Mucosa of descending colon (tissue), 3 donors: ENCODE measurements at places on chromosomes 5 and 9. TPM values are rescaled to one million over a fixed set of nuclear protein-coding genes. Genes with fewer than 3 reads are reported as not detected.

DNA sequence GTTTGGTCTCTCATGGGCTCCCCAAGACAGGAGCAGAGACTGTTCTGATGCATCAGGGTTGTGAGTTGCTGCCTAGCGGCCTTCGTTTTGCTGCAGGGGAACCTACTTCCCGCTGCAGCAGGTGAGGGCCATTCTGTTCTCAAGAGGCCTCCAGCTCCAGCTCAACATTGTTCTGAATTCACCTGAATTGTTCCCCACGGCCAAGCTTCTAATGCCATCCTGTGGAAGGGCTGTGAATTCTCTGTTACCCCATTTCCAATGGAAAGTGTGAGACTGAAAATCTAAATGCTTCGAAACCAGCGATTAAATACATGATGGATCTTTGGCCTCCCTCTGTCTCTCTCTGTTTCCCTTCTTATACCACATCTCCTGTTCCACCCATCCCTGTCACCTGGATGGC, 349.1 kb upstream of the DAP start:
- no peak for DNase-seq

DNA sequence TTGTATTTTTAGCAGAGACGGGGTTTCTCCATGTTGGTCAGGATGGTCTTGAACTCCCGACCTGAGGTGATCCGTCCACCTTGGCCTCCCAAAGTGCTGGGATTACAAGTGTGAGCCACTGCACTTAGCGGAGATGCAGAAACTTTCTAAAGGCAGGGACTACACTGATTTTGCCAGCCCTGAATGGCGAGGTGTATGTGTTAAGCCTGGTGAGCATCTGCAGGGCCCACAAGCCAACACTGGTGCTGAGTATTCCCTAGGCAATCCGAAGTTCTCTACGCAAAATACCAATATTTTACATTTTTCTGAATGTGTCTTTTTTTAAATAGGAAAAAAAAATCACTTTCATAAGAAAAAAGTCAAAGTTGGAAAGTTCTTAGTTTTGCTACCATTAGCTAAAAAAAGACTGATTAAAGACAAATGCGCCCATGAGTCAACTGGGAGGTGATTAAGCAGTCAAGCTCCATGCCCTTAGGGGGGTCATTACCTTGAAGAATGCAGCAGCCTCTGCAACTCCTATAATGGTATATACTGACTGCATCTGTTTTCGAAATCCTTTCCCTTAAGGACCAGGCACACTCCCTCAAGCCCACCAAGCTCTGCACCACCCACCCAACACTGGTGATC, 502.8 kb downstream of the BNC2 start:
- DNase-seq, result no peak

GRCh38 chr9:119257592-119257991, 111.6 kb downstream of the BRINP1 start:
- DNase-seq, result no peak

CARD6 gene
- total RNA-seq, result 3.5 TPM

PRRX2 gene
- total RNA-seq, result 0.38 TPM

PROB1 gene
- total RNA-seq, result 0.94 TPM

ALDH7A1 gene
- total RNA-seq, result 46.1 TPM
